ENCODE measurements at places on chromosomes 16 and 17.

DNA sequence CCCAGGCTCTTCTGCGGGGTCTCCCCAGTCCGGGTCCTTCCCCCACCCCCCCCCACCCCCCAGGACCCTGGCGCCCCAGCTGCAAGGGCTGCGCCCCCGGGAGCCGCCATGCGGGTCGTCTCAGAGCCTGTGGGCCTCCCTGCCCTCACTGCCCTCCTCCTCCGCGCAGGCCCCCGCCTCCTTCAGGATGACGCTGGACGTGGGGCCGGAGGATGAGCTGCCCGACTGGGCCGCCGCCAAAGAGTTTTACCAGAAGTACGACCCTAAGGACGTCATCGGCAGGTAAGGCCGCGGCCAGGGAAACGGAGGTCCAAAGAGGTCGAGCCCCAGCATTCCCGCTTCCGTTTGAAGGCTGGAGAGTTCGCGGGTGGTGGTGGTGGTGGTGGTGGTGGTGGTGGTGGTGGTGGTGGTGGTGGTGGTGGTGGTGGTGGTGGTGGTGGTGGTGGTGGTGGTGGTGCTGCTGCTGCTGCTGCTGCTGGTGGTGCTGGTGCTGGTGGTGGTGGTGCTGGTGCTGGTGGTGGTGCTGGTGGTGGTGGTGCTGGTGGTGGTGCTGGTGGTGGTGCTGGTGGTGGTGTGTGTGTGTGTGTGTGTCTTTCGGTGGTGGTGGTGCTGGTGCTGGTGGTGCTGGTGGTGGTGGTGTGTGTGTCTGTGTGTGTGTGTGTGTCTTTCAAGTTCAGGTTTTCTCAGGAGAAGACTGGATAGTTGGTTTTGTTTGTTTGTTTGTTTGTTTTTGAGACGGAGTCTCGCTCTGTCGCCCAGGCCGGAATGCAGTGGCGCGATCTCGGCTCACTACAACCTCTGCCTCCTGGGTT, 615 bp downstream of the PHKG2 start:
- peak; percentile 50 for DNase-seq

- no peak for DNase-seq
Measured at GRCh38 chr16:58476791-58477190, 23.2 kb upstream of the NDRG4 start.

DNA sequence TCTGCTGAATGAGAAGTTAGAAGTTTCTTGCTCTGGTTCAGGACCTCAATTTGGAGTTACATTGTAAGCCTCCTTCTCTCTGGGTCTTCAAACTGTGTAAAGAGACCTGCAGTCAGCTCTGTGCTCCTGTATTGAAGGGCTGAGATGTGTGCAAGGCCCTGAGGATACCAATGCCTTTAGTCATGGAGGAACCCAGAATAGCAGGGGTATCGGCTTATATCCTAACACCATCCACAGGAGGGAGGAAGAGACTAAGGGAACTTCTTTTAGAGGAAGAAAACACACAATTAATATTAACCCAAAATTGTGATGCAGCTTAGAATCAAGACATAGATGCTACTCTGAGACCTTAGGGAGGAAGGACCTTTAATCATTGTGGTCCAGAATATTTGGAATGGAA, 36.5 kb downstream of the GLP2R start:
- DNase-seq = no peak

- peak; percentile 24 for DNase-seq
Measured at GRCh38 chr17:6365200-6365943, 69.5 kb downstream of the AIPL1 start.

GRCh38 chr17:4508207-4508606, 9.5 kb downstream of the SPNS2 start:
- DNase-seq = no peak

DNA sequence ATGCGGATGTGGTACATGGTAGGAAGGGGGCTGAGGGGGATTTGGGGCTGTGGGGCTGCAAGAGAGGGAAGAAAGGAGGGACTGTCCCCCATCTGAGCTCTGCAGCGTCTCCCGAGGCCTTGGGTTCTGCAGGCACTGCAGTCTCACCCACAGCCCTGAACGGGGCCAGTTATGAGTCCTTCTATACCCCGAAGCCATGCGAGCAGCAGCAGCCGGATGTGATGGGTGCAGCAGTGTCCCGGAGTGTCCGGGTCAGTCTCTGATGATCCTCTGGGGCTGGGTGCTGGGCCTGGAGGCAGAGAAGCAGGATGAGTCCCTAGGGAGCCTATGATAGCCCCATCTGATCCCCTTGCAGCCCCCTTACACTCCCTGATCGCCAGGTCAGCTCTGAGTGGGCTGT, 41.5 kb downstream of the CPNE2 start:
- DNase-seq = no peak

DNA sequence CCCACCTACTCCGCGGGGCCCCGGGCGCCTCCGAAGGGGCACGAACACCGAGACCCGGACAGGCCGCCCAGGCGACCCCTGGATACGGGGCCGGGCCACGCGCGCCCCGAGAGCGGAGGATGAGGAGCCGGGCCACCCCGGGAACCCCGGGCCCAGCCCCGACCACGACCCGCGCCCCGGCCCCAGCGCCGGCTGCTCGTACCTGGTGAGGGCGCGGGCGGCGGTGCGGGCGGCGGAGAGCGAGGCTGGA, 192 bp downstream of the FASN start:
- DNase-seq = no peak

DNA sequence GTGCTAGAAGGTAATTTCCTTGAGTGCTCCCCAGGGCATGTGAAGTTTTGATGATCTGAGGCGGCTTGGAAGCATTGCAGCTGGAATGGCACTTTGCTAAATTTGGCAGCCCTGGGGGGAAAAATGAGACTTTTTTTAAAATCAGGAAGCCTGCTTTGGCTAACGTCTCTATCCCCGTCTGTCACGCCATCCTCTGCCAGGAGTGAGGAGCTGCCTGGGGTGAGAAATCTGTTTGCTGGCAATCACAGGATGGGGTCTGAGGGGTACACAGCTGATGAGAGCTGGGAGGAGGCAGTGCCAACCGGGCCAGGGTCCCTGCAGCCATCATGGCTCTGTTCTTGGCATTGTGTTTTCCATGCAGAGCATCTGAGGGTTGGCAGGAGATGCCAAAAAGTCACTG, 2.0 kb downstream of the ABCC12 start:
- DNase-seq = no peak

GRCh38 chr17:7435676-7436555, 681 bp downstream of the TMEM102 start:
- DNase-seq = no peak

DNA sequence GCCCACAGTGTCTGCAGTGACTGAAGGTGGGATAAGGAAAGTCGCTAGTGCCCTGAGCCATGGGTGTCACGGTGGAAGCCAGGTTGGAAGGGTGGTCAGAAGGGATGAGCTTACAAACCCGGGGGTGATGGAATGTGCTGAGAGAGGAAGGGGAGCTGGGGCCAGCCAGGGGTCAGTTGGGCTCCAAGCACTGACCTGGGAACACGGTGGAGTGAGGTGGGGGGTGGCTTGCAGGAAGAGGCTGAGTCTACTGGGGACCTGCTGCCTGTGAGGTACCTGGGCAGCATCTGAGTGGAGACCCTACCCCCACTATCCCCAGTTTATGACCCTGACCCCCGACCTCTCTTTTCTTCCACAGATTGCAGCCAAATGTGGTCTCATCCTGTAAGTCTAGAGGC, 3.1 kb downstream of the TMEM92 start:
- no peak for DNase-seq

DNA sequence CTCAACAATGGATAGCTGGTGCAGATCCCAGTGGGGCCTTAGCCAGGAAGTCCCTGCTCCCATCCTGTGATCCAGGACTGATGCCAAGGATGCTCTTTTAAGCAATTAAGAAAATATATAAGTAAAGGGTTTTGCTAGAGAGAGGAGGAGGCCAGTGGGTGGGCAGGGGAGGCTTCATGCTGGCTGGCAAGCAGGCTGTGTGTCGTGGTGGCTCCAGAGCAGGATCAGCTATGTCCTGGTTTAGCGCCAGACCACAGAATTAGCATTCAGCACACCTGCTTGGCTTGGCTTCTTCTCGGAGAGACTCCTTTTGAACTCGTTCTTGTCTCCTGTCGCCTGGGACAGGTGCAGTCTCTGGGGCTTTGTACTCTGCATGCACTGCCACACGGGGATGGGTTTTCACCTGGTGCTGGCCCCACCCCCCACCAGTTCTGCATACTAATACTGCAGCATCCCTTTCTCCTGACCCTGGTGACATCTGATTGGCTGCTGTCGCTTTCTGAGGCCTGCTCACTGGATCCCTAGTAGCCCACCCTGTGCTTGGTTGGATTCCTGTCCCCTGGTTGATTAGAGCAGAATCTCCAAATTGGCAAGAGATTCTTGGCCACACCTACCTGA, 66.1 kb downstream of the PLD6 start:
- no peak for DNase-seq

DNA sequence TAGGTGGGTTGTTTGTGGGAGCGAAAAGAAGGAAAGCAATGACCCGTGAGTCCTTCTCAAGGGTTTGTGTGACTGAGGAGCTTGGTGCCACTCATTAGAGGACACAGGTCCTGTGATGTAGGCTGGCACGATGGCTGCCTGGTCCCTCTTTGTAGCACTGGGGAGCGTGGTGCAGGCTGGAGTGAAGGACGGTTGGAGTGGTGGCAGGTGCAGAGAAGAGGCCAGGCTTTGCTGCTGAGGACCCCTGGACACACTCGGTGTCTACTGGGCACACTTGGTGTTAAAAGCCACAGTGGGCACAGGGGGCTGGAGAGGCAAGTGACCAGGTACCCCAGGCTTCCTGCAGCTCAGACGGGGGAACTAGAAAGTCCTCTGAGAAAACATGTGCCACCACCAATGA, 106.0 kb downstream of the NTN1 start:
- no peak for DNase-seq

DNA sequence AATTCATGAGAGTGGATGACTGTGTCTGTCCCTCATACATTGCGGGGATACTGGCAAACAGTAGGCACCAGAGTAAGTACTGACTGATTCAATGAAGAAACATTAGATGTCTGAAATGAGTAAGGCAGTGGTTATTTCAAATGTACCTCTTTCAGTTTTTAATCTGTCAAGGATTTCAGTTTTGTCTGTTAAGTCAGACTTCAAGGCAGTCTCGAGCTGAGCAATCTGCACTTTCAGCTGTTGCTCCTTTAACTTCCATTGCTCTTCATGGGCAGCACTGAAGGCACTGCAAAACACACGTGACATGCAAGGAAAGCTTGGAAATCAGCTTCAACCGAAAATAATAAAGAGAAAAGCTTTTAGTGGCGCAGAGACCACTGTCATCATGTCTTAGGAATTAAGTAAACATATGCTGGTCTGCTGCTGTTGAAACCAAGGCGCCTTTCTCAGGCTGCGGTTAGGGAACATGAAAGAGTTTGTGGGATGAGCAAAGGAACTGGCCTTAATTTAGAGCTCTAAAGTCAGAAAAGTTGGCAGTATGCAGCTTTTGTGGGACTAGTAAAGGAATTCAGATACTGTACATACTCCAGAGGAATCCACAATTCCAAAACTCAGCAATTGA, 38.8 kb downstream of the RPGRIP1L start:
- DNase-seq = peak; percentile 92

- DNase-seq = no peak
Measured at GRCh38 chr16:89880477-89881367, 7.3 kb downstream of the TCF25 start.

DNA sequence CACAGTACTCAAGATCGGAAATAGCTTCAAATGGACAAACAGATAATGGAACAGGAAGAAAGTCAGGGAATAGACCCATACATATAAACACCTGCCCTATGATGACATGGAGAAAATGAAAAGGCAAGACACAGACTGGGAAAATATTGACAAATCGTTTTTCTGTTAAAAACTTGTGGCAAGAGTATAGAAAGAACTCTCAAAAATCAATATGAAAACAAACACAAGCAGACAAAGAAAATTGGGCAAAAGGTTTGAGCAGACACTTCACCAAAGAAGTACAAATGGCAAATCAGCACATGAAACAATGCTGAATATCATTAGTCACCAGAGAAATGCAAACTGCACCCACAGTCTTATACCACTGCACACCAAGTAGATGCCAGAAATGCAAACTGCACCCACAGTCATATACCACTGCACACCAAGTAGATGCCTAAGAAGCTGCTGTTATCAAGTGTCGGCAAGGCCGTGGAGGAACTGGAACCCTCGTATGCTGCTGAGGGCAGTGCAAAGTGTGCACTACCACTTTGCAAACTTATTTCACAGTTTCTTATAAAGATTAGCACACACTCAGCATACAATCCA, 123.5 kb upstream of the CHMP6 start:
- DNase-seq = no peak

DNA sequence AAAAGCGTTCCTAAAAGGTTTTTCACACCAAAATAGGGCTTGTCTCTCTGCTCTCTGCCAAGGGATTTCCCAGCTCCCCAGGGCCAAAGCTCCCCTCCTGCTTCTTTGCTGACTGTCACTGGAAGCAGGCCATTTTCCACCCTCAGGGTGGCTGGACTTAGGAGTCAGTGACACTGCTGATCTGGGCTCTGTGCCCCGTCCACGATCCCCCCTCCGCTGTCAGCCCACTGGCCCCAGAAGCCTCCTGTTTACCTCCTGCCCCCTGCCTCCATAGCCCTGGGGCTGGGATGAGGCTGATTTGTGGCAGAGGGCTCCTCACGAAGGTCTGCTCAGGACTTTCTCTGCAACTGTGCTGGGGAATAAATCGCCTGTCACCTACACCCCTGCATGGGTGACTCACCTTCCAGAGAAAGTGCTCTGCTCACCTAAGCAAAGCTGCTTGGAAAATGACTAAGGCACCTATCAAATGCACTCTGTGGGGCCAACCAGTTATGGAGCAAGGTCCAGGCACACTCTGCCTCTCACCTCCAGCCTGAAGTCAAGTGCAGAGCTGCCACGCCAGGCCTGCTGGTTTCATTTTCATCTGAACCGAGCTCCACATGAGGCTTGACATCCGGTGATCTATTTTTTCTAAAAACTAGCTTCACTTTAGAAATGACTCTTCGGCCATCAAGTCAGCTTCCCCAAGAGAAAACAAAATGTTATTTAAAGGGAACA, 4.9 kb downstream of the MAP3K14 start:
- DNase-seq = no peak

- DNase-seq = peak; percentile 91
Measured at GRCh38 chr17:27256225-27257030, 37.5 kb upstream of the WSB1 start.

- DNase-seq = no peak
Measured at GRCh38 chr17:41810659-41811548, 845 bp downstream of the P3H4 start.

GRCh38 chr16:81629034-81629802, 149.9 kb upstream of the PLCG2 start:
- DNase-seq = no peak

DNA sequence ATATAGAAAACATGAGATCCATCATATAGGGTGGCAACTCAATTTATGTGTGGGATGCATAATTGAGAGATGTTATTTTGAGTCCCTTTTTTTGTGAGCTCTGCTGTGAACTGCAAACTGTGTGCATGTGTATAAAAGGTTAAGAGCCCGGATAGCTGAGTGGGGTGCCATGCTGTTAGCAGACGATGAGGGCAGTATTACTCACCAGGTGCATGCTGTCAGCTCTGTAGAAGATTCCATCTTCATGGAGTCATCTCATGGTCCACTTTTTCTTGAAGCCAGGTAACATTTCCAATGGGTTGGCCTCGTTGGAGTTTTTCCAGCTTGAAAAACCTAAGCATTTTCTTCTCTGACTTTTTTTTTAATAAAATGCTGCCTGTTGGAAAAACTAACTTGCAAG, 43.0 kb upstream of the RHBDL3 start:
- peak; percentile 10 for DNase-seq

Measured in fibroblast of mammary gland (primary cell).